ENCODE measurements at places on chromosomes 16 and 17. TPM values are rescaled to one million over a fixed set of nuclear protein-coding genes. Genes with fewer than 3 reads are reported as not detected.

GRCh38 chr17:79840989-79841286, 1.7 kb upstream of the CBX4 start:
- no peak for DNase-seq

The ANKRD40CL gene
- 44.9 TPM for total RNA-seq

The CLEC19A gene
- not detected for total RNA-seq

DNA sequence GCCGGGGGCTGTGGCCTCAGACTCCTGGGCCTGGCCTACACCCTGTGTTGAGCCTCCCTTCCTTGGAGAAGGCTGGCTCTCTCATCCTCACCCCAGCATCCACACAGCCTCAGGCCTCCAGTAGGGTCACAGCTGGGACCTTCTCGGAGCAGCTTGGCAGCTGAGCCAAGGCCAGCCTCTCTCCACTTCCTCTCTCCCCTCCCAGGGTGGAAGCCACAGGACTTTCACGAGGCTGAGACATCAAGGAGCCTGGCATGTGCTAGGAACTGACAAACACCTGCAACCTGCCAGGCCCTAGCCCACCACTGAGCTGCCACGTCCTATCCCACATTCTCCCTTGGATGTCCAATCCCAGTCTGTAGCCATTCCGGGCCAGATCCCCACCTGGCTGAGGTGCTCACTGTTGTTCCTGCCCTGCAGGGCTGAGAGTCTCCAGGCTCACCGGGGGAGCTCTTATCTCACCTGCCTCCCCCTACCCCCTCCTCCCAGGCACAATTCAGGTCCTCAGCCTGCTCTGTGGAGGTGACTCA, 3.1 kb downstream of the MMP15 start:
- DNase-seq = no peak

The CLEC18B gene
- 1.6 TPM for total RNA-seq

- DNase-seq = no peak
These were observed 607 bp downstream of the KATNIP start for GRCh38 chr16:27550582-27550920.

GRCh38 chr16:88681709-88682451, 4.4 kb downstream of the SNAI3 start:
- DNase-seq = no peak

The KRT33A gene
- total RNA-seq = not detected

DNA sequence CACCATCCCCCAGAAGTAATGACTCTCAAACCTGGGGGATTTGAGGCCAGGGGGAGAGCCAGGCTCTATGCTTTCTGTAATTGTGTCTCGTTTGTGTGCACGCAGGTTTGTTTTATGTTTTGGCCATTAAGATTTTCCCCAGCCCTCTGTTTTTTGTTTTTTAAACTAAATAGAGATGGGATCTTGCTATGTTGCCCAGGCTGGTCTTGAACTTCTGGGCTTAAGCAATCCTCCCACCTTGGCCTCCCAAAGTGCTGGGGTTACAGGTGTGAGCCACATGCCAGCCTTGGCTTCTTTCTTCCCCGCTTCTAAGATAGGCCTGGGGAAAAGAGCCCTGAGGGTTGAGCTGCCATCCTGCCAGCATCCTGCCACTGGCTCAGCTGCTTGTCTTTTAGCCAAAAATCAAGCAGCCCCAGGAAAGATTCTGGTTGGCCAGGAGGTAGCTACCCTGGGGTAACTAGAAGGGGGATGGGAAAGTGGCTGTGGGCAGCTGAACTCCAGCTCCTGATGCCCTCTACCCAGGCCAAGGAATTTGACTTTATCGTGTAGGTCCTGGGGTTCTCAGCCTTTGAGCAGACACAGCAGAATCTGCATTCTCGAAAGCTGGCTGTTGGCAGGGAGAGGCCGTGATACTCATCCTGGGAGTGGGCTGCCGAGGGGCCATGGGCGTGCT, 18.4 kb downstream of the KDM8 start:
- no peak for DNase-seq

The NME3 gene
- 79.7 TPM for total RNA-seq

Measured in colonic mucosa (tissue), 4 donors.